Stimulated activated CD8-positive, alpha-beta memory T cell treated with anti-CD3 and anti-CD28 coated beads, Interleukin-15, amount 100 ng/mL, for 1 hour (primary cell): ENCODE measurements at places on chromosomes 7 and 10.

GRCh38 chr7:147519062-147519461 lies 1071.5 kb upstream of the C7orf33 start:
- DNase-seq = no peak

DNA sequence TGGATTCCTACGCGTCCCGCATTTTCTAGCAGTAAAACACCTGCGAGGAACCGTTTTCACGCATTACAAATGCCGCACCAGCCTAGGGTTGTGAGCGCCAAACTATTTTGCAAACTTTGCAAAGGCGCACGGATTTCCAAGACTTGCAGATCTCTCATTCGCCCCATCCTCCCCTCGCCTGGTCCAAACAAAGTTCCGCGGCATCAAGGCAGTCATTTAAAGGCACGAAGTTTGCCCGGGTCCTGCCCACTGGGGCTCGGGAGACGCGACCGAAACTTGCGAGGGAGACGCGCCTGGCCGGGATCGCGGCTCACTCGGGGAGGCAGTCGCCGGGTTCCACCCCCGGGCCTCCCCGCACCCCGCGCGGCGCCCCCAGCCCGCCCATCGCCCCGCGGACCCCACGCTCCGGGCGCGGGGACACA lies 613 bp downstream of the USP6NL start:
- DNase-seq = no peak

GRCh38 chr7:128045766-128046165 lies 14.5 kb upstream of the LRRC4 start:
- no peak for DNase-seq

- DNase-seq = no peak
Measured at GRCh38 chr7:44565795-44566559, 7.7 kb downstream of the DDX56 start.

GRCh38 chr7:101626069-101626671 lies 2.9 kb downstream of the MYL10 start:
- DNase-seq = no peak

GRCh38 chr7:34158368-34159153 lies 253.2 kb downstream of the BMPER start:
- DNase-seq = no peak

DNA sequence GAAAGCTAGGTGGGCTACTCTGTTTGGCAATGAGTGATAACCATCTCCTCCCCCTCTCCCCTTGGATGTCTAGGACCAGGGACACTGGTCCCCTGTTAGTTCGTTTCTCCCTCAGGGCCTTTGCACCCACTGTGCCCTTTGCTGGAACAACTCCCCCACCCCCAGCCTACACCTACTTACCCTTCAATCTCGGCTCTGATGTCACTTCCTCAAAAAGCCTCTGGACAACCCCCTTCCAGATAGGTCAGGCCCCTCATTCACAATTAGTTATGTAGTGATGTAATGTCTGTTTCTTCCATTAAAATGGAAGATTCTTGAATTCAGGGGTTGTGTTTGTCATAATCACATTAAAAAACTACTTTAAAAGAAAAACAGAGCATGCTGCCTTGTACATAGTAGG lies 152.9 kb downstream of the SNX10 start:
- DNase-seq = no peak

GRCh38 chr7:141702047-141702567 lies at the start of gene DENND11:
Gene DENND11 (minus strand): TSS chr7:141702166. CDS start chr7:141702153, 13 bp downstream.
- DNase-seq = no peak

GRCh38 chr10:44390585-44391072 lies 5.7 kb upstream of the CXCL12 start:
- no peak for DNase-seq

DNA sequence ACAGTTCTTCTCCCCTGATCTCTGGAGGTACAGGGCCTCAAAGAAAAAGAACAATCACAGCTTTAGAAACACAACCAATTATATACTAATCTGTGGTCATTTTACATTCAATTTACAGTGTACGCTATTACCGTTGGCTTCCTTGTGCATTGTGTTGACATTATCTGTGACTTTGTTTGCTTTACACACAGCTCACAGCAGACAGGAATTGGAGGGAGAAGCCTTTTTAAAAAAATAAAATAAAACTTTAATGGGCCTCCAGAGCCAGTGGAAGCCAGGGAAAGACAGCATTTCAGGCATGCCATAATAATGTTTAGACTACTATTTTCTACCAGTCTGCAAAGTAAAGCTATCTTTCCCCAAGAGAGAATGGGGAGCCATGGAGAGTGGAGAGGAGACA lies 179.0 kb upstream of the ADO start:
- DNase-seq = no peak

DNA sequence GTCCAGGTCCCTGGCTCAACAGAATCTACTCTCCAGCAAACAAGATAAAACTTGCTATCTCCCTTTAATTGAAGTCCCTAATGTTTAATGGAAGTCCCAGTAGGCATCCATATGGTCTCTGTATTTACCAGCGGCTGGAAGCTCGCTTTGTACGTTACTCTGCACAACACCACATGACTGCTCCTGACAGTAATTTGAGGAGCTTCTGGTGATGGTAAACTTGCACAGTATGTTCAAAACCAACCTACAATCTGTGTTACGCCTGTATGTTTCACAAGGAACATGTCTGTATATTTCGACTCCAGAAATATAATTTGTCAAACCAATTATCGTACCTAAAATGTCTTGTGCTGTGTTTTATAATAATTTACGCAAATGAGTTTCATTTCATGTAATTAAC lies 4.4 kb upstream of the TECPR1 start:
- no peak for DNase-seq

GRCh38 chr10:69734797-69735468 lies 66.8 kb upstream of the COL13A1 start:
- DNase-seq = no peak

GRCh38 chr7:78311181-78311580 lies 512.6 kb downstream of the PHTF2 start:
- no peak for DNase-seq

DNA sequence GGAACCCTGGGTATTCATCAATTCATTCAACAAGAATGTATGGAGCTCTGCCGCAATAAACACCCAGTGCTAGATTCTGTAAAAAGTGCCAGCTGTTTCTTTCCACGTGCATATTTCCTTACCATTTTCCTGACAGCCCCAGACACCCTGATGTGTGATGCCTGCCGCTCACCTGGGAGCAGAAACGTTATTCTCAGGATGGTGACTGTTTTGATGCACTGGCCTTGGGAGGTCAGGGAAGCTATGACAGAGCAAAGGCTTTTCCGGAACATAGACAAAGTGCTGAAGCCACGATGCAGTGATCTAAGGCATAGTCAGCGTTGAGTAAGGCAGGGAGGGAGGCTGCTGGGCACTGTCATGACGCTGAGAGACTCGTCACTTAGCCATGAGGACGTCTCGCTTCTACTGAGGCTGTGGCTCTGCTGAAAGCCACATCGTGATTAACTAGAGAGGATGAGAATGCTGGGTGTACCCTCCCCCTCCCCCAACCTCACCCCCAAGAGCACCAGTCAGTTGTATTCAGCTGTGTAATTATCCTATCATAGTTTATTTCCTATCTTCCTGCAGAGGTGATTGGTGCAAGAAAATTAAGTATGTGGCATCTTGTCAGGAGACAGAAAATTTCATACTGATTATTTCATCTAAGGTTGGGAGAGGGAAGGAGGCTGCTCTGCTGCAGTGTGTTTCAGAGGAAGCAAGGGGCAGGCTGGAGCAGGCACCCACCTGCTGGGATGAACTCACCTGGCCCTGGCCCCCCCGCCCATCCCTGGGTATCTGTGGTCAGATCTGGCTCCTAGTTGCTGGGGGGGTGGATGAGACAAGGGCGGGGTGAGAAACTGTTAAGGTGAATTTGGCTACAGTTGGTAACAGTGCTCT lies 48.8 kb upstream of the SMNDC1 start:
- DNase-seq = no peak
